Kidney capillary endothelial cell (primary cell): ENCODE measurements at places on chromosomes 1 and 21.

- DNase-seq, result no peak
Measured at GRCh38 chr1:151867765-151868411, 14.4 kb upstream of the THEM5 start.

- DNase-seq, result no peak
Measured at GRCh38 chr1:64922336-64922735, 44.0 kb downstream of the JAK1 start.

GRCh38 chr1:110475362-110476027 is 24.5 kb downstream of the PROK1 start:
- no peak for DNase-seq

DNA sequence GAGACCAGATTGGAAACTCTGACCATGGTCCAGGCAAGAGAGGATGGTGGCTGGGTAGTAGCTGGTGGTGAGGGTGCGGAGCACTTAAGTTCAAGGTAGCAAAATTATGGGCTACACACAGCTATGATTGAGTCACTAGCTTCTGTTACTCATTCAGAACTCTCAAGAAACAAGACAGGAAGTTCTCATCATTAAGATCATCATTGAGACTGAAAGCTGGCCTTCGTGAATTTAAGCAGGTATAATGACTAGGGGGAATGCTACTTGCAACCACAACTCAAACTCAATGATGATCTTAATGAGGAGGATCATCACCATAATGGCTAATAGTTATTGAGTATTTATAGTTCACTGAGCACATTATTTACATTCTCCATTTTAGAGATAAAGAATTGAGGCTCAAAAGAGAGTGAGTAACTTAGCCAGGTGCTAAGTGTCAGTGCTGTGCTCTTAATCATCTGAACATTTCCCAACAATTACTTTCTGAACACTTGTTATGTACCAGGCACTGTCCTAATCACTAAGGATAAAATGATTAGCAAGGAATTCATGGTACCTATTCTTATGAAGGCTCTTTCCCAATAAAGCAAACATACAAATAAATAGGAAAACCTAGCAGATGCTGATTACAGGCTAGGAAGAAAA is 286.3 kb upstream of the C1orf105 start:
- DNase-seq, result no peak

DNA sequence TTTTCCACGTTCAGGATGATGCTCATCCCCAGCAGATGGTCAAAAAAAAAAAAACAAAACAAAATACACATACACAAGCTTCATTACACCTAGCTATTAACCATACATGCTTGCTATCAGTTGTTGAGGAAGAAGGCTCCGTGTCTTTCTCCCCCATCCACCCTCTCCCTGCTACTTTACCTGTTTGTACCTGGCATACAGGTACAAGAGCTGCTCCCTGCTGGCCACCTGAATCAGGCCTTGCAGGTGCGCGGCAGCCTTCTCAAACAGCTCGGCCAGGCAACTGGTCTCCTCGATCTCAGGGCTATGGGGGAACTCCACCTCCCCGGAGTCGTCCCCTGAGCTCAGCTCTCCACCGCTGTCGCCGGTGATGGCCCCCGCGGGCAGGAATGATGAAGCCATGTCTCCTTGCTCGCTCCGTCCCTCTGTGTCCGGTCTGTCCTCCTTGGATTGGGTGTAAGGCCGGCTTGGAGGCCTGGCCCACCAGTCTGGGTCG is 464 bp downstream of the ACBD6 start:
- peak; percentile 59 for DNase-seq

DNA sequence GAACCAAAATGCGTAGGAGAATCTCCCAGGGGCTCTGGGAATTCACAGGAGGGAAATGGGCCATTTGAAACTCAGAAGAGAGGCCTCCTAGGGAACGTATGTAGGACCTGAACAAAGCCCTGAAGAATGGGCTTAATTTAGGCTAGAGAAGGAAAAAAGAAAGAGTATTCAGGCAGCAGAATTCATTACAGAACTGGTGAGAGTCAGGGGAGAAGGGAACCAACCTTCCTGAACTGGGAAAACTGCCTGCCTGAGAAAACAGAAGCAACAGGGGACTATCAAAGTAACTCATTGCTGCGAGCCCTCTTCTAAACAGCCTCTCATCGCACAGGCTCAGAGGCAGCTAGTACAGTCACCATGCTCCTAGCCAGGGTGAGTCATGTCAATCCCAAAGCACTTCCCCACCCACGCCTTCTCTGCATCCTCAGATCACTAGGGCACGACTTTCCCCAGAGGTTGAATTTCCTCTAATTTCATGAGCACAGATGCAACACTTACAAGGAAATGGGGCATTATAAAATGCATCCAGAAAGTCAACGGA is 98.1 kb downstream of the ADSS2 start:
- peak; percentile 99 for DNase-seq

DNA sequence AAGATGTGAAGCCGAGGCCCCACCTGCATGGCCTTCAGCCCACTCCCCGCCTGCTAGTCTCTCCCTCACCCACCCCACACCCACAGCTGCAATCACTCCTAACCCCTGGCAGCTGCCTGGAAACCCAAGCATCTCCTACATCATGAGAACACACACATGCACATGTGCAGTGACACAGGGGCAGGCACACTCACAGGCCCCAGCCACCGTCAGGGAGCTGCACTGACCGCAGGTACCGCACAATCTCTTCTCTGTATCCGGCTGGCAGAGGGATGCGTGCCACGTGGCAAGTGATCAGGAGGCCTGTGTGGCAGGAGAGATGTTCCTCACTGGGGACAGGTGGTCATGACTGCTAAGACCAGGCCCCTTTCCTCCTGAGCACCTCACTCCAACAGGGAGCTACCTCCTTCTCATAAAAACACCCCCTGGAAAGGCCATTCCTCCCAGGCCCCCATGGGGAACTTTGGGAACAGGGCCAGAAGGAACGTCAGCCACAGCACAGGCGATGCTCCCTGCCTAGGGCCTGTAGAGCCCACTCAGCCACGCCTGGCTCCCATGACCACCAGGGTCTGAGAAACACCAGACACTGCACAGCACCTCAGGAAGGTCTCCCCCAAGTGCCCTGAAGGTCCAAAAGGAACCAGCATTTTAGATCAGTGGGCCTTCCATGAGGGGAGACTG is 6.0 kb downstream of the LSS start:
- no peak for DNase-seq

GRCh38 chr1:27143401-27143800 is 11.5 kb downstream of the SLC9A1 start:
- DNase-seq, result no peak

DNA sequence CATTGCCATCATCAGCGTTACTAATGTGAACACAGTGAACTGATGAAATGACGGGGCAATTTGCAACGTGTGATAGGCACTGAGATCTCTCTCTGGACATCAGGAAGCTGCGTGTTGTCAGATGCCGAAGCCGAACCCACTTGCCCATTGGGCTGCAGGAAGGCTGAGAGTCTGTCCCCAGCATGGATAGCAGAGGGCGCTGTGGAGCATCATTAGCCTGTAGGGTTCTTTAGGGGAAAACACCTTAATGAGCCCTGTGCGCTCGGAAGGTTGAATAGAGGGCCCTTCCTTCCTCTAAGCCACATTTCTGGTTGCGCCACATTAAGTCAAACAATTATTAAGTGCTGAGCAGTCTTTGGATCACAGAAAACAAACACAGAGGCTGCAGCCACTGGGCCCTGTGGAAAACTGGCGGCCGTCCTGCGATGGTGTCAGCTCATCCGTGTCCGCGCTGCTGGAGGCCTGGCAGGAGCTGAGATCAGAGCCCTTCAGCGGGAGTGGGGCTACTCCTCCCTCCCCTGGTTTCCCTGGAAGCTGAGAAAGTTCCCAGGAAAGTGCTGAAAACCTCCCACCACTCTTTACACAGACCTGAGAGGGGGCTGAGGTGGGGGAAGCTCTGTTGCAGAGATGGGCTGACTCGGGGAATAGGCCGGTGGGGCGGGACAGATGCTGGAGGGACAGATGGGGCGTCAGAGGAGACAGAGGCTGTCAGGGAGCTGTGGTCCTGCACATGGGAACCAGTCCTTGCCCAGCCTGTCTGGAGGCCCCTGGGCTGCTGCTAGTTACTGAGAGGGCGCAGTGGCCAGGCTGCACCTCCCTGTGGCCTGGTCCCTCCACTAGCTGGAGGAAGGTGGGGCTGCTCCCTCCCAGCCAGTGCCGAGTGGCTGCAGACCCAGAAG is 12.7 kb downstream of the TFF2 start:
- peak; percentile 36 for DNase-seq

DNA sequence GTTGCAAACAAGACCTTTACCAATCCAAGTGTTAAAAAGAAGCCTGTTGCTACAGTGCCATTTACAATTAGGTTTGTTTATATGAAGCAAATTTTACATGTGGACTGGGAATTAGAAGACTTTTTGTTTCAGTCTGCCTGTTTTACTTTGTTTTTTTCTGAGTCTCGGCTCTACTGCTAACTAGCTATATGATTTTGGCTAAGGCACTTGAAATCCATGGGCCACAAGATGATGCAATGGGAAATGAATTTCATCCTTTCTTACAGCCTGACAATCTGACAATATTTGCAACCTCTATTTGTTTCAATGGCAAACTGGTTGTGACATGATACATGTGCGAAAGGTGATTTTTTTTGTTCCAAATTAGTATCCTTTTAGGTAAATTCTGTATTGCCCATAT is 3.7 kb upstream of the PEX11B start:
- DNase-seq, result no peak

GRCh38 chr1:21261551-21262292 is 28.5 kb downstream of the ECE1 start:
- peak; percentile 94 for DNase-seq

- no peak for DNase-seq
Measured at GRCh38 chr1:33512226-33513011, 40.0 kb downstream of the ZSCAN20 start.

DNA sequence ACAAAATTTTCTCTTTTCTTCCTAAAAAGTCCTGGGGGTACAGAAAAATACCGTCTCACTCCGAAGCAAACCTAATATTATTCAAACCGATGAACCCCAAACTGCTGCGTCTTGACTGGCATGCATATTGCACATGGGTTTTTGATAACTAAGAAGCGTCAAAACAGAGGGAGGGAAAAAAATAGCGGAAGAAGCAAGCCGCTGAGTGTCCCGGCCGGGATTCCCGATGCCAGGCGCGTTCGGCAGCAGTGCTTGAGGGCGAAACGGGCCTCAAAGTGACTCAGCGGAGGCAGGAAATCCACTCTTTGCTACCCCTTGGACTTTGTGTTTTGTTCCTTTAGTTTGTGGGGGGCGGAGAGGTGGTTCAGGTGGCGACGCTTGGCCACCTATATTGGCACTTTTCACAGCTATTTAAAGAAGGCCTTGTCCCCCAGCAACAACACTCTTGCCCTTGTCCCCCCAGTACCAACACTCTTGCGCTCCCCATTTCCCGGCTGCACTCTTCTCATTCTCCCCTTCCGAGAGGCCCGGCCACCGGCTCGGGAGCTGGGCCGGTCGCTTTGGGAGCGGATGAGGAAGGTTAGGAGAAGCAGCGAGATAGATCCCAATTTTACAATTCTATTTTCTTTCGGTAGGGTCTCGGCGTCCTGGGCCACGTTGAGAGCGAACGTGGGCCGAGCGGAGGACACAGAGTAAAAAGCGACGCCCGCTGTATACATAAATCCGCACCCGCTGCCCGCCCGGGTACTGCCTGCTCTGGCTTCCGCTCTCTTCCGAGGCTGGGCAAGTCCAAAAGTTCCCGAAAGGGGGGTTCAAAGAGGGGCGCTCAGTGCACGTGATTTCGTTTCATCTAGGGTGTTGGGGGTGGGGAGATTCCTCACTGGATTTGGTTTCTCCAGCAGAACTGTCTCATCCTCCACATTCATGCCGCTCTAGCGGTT is 2.5 kb downstream of the LMX1A start:
- no peak for DNase-seq

DNA sequence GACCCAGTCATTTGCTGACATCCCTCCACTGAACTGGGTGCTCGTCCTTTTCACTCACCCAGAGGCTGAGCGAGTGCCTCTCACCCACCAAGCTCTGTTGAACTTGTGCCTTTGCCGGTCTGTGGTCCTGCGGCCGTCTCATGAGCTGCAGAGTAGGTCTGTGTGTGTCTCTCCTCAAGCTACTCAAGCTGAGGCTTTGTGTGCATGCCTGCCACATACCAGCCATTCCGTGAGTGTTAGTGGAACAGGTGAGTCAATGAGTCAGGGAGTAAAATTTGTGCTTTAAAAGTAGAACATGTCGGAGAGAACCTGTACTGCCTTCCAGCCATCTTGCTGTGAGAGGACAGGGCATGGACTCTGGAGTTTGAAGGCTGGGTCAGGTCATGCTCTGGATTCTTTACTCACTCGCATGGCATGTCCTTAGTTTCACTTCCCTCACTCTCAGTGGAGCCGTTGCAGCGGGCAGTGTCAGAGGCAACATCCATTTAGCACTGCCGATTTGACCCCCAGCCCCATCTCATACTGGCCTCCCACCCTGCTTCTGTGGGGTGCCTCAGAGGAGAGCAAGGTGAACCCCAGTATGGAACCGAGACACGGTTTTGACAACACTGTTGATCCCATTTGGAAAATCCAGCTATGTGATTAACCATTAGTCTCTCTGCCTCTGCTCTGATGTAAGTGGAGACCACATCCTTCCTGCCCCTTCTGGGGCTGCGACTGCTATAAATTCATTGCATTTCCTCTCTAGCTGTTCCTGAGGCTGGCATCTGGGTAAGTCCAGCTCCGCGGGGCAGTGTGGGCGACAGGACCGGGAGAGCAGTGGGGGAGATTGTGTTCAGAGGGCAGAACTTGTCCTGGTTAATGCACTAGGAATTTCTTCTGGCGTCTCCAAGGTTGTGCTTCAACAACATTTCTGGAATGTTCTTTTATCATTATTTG is at the start of gene NLRP3:
Gene NLRP3 (plus strand): TSS at position 751 of the 939 bp plus-strand sequence. CDS start 2,628 bp downstream, outside the sequence.
- DNase-seq, result peak; percentile 72

- DNase-seq, result no peak
Measured at GRCh38 chr1:46449223-46450159, 40.1 kb upstream of the DMBX1 start.

DNA sequence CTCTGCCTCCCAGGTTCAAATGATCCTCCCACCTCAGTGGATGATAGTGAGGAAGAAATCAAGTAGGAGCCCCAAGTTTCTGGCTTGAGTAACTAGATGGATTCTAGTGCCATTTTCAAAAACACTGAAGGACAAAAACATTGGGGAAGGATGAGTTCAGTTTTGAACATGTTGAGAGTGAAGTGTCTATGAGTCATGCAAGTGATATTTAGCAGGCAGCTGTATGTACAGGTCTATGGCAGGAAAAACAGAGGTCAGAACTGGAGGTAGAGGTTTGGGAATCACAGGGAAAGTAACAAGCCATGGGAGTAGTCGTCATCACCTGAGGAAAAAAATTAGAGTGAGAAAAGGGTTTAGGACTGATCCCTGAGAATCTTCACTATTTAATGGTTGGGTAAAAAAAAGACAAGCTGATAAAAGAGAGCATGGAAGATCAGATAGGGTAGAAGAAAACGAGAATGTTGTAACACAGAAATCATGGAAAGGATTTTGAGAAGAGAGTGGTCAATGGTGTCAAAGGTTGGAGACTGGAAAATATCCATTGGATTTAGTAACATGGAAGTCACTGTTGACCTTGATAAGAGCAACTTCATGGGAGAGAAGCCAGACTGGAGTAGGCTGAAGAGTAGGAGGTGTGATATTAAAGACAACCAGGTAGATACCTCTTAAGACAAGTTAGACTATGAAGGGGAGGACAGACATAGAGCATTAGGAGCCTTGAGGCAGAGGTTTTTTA is 53.1 kb downstream of the DIPK1A start:
- no peak for DNase-seq

- DNase-seq, result no peak
Measured at GRCh38 chr21:35195232-35195631, 146.1 kb upstream of the RUNX1 start.
